ENCODE measurements at places on chromosomes 6 and 20.

DNA sequence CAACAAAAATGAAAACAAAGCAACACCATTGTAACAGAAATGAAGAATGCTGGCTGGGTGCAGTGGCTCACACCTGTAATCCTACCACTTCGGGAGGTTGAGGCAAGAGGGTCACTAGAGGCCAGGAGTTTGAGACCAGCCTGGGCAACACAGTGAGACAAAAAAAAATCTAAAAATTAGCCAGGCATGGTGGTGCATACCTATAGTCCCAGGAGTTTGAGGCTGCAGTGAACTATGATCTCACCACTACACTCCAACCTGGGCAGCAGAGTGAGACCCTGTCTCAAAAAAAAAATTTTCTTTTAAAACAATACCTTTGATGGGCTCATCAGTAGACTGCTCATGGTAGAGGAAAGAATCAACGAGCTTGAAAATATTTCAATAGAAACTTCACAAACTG is 18.5 kb downstream of the NINL start:
- no peak for DNase-seq

- no peak for DNase-seq
Measured at GRCh38 chr6:122154155-122154554, 245.3 kb upstream of the HSF2 start.

DNA sequence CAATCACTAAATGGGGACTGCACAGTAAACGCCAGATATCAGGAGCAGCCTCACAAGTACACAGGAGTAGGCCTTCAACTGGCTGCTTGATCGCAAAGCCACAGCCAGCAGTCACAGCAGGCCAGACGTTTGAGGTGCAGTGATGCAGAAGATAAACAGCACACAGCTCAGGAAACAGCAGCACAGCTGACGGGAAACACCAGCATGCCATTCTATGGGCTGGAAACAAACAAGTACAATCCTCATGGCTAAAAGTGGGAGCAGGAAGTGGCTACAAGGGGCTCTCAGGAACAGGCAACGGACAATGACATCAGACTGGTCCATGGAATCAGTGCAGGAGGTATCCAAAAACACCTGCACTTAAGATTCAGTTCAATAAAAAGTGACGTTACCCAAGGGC is 111.0 kb downstream of the DTNBP1 start:
- DNase-seq, result no peak

GRCh38 chr20:36802326-36803222 is 29.0 kb upstream of the DSN1 start:
- DNase-seq, result no peak

- DNase-seq, result no peak
Measured at GRCh38 chr20:36887752-36888090, 11.8 kb downstream of the TLDC2 start.
